ENCODE measurements at places on chromosomes 1 and 21. TPM values are rescaled to one million over a fixed set of nuclear protein-coding genes. Genes with fewer than 3 reads are reported as not detected.

KRTAP11-1 gene
- total RNA-seq: not detected

OPRD1 gene
- total RNA-seq: not detected

KRTAP7-1 gene
- total RNA-seq: not detected

CFHR5 gene
- not detected for total RNA-seq

CD1E gene
- not detected for total RNA-seq

CACNA1S gene
- total RNA-seq: not detected

SEMA6C gene
- 1.9 TPM for total RNA-seq

KANK4 gene
- not detected for total RNA-seq

FABP3 gene
- total RNA-seq: not detected

ZNF695 gene
- 0.99 TPM for total RNA-seq

SPRR5 gene
- not detected for total RNA-seq

KCNT2 gene
- total RNA-seq: not detected

NBPF20 gene
- total RNA-seq: 1.3 TPM

NLRP3 gene
- 1.5 TPM for total RNA-seq

NR0B2 gene
- total RNA-seq: not detected

FAM177B gene
- not detected for total RNA-seq

HLX gene
- not detected for total RNA-seq

NBPF4 gene
- total RNA-seq: not detected

VSIG8 gene
- not detected for total RNA-seq

C1orf210 gene
- not detected for total RNA-seq

RUNX3 gene
- 153 TPM for total RNA-seq

F13B gene
- total RNA-seq: not detected

FCRL6 gene
- not detected for total RNA-seq

ATP5PB gene
- 300 TPM for total RNA-seq

CELA2B gene
- not detected for total RNA-seq

RGS13 gene
- total RNA-seq: not detected

S100A7A gene
- total RNA-seq: not detected

CZIB gene
- total RNA-seq: 37.4 TPM

CRP gene
- not detected for total RNA-seq

Measured in activated CD4-positive, alpha-beta memory T cell treated with anti-CD3 and anti-CD28 coated beads for 36 hours (primary cell).